ENCODE measurements at places on chromosomes 1 and 21.

DNA sequence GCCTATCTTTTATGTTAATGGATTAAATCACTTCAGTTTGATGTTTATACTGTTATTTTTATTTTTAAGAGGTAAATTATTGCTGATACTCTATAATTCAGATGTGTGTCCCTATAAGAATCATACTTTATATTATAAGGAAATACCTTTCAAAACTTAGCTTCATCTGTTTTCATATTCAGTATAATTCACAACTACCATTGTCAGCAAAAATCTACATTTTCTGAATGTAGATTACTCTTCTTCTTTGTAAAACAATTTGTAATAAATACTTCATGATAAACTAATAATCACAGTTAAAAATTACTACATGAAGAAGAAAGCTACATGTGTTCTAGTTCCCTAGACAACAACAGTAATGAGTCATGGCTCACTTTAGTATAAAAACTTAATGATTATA lies 115.4 kb upstream of the SERTAD4 start:
- no peak for DNase-seq

- no peak for DNase-seq
These were observed 88.3 kb upstream of the IPO9 start for GRCh38 chr1:201740670-201741111.

DNA sequence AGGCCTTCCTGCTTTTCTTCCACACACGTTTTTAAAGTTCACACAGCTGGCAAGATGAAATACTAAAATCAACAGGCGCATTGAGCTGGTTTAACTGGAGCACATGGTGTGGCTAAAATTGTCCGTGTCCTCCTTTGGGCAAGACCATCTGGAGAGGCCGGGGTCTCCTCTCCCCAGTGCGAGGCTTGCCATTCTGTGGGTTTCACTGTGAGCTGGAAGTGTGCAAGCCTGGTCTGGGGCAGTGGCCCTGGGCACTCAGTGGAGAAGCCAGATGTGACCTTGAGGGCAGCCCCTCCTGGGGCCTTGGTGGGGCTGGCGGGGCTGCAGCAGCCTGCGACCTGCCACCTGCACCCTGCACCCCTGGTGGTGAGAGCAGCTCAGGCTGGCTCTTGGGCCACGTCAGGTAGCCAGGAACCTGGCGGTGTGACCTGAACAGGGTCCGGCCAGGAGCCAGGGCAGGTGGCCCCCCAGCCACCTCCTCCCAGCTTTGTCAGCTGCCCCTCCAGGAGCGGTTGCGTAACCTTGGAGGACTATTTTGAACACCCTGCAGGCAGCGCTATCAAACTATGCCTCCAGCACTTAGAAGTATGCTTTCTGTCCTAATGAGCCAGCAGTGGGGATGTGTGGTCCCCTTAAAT lies 52.4 kb downstream of the SLC37A1 start:
- no peak for DNase-seq

DNA sequence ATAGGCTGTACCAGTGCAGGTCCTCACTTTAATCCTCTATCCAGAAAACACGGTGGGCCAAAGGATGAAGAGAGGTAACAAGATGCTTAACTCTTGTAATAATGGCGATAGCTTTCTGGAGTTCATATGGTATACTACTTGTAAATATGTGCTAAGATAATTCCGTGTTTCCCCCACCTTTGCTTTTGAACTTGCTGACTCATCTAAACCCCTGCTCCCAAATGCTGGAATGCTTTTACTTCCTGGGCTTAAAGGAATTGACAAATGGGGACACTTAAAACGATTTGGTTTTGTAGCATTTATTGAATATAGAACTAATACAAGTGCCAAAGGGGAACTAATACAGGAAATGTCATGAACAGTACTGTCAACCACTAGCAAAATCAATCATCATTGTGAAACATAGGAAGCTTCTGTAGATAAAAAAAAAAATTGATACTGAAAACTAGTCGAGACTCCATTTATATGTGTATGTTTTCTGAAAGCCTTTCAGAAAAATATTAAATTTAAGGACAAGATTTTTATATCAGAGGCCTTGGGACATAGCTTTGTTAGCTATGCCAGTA lies 7.0 kb downstream of the SOD1 start:
- no peak for DNase-seq

- no peak for DNase-seq
These were observed 124.8 kb downstream of the TMEM53 start for GRCh38 chr1:44549510-44549909.

GRCh38 chr1:185693654-185694053 lies 40.5 kb upstream of the HMCN1 start:
- DNase-seq, result no peak

GRCh38 chr1:6870086-6870485 lies 84.8 kb downstream of the CAMTA1 start:
- DNase-seq, result no peak

- no peak for DNase-seq
These were observed 8.9 kb downstream of the TAGLN2 start for GRCh38 chr1:159916242-159917051.

- no peak for DNase-seq
These were observed 692.2 kb downstream of the USP25 start for GRCh38 chr21:16421965-16422364.

- DNase-seq, result no peak
These were observed 521.1 kb upstream of the BEND5 start for GRCh38 chr1:49297783-49298182.

GRCh38 chr1:6958407-6959030 lies 173.3 kb downstream of the CAMTA1 start:
- DNase-seq, result no peak

GRCh38 chr1:98739762-98740161 lies 78.2 kb downstream of the SNX7 start:
- no peak for DNase-seq

DNA sequence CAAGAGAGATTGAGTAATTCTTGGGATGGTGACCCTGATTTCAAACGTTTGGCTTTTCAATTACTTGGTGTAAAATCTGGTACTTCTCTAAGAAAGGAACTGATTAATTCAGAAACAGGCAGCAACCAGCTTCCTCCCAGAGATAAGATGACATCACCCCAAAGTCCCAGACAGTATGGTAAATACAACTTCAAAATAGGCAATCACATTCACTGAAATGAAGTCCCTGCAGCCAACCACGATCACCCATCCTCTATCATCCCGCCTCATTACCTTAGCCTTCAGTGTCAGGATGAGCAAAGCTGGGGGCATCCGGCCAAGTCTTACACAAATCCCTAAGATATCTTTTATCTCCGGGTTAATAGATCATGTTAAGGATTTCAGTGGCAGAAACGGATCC lies 26.4 kb upstream of the RUNX1 start:
- DNase-seq, result peak; percentile 4
